Small intestine (tissue), 16 donors: ENCODE measurements at places on chromosomes 5 and 9. TPM values are rescaled to one million over a fixed set of nuclear protein-coding genes. Genes with fewer than 3 reads are reported as not detected.

SPAG8 gene
- 0.72 TPM for polyA plus RNA-seq

PITX1 gene
- 5.4 TPM for polyA plus RNA-seq

MARCHF11 gene
- not detected for polyA plus RNA-seq

TCOF1 gene
- 29.7 TPM for polyA plus RNA-seq

OBP2B gene
- not detected for polyA plus RNA-seq

INSL4 gene
- not detected for polyA plus RNA-seq

C9orf153 gene
- not detected for polyA plus RNA-seq

LECT2 gene
- polyA plus RNA-seq: not detected

ANKRD34B gene
- polyA plus RNA-seq: not detected

DPYSL3 gene
- polyA plus RNA-seq: 32.0 TPM

TLE4 gene
- 8.4 TPM for polyA plus RNA-seq

TAF1L gene
- not detected for polyA plus RNA-seq

SLC45A2 gene
- polyA plus RNA-seq: not detected

ADAMTSL1 gene
- polyA plus RNA-seq: 0.97 TPM

KCNV2 gene
- polyA plus RNA-seq: not detected

ENC1 gene
- polyA plus RNA-seq: 6.8 TPM

EGFLAM gene
- polyA plus RNA-seq: 0.54 TPM

IFNA13 gene
- not detected for polyA plus RNA-seq
